Urinary bladder (tissue), 4 donors: ENCODE measurements at places on chromosomes 11 and 22.

DNA sequence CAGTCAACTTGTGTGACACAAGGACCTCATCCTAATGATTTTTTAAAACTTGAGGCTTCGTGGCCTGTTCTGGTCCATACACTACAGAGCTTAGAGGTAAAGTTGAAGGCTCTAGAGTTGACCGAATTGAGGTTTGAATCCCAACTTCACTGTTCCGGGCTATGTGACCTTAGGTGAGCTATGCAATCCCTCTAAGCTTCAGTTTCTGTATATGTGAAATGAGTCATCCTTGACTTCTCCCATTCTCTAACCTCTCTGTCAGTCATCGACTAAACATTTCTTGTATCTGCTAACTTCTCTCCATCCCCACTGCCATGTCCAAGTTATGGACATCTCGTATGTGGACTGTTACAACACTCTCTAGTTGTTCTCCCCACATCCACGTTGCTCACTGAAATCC is 178.2 kb upstream of the TMEM45B start:
- DNase-seq, result no peak

GRCh38 chr11:114896594-114896993 is 218.3 kb downstream of the NXPE2 start:
- DNase-seq, result no peak

DNA sequence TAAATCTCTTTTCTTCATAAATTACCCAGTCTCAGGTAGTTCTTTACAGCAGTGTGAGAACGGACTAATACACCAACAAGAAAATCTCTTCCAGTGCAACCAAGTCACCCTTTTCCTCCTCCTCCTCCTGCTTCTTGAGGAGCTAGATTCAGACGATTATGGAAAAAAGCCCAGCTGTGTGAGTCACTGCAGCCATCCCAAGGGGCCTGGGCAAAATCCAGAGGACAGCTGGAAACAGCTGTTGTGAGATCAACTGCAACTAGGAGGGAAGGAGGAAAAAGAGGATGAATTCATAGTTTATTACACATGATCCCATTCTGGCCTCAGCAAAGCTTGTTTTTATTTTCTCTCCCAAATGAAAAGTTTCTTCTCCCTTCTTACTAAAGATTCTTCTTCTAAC is 32.9 kb downstream of the RBFOX2 start:
- DNase-seq, result peak; percentile 79

DNA sequence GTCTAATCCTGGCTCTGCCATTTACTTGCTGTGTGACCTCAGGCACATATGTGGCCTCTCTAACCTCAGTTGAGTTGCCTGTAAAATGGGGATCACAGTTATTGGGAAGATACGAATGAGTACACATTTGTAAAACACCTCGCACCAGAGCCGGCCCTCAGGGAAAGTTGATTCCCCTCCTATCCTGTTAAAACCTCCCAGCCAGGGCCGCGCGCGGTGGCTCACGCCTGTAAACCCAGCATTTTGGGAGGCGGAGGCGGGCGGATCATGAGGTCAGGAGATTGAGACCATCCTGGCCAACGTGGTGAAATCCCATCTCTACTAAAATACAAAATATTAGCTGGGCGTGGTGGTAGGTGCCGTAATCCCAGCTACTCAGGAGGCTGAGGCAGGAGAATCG is 7.8 kb upstream of the MYBPC3 start:
- no peak for DNase-seq

GRCh38 chr11:58613228-58613627 is 9.2 kb upstream of the CNTF start:
- DNase-seq, result no peak

- no peak for DNase-seq
These were observed 13.6 kb upstream of the RFPL2 start for GRCh38 chr22:32218470-32218869.

- DNase-seq, result no peak
These were observed 12.4 kb upstream of the SCARF2 start for GRCh38 chr22:20449819-20450550.

DNA sequence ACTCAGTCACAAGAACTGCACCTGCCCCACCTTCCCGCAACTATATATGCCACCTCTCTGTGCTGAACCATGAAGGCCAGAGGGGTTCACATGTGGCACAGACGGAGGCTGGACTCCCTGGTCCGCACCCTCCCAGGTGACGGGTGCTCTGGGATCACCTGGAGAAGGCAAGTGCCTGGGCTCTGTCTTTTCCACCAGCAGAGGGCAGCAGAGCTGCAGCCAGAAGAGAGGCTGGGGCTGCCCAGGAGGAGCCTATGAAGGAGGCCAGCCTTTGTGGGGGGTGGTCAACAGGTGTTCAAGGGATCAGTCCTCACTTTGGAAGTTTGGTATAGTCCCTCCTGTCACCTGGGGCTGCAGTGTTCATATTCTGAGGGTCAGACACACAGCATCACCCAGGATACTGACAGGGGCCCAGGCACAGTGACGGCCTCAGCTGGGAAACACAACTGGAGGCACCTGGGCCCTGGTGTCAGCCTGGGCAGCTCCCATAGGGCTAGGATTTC is 39.2 kb upstream of the IGLL5 start:
- DNase-seq, result no peak

- no peak for DNase-seq
These were observed 46.4 kb downstream of the GAB4 start for GRCh38 chr22:16961477-16962186.

GRCh38 chr11:36109850-36110606 is 166.2 kb downstream of the LDLRAD3 start:
- no peak for DNase-seq

DNA sequence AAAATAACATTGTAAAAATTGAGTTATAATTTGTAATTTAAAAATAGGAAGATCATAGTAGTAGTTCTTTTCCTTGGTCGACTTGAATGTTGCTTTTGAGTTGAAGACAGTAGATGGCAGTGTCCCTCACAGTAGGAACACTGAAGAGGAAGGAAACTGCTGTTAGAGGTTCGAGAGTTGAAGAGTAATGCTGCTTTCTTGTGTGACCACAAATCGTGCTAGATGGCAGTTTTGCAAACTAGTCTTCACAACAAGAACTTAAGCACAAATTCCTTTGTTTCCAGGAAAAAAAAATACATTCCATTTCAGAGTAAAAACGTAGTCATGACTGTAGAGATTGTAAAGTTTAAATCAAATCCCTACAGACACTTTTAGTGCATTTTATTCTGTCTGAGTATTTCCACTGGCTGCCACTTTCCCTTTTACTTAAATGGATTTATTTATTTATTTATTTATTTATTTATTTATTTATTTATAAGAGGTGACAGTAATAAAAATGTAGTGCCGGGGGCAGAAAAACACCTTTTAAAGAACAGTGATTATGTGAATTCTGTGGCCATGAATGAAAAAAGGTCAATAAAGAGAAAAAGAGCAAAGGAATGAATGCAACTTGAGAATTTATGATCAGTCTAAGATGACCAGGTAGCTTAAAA is 54.6 kb downstream of the SPECC1L start:
- no peak for DNase-seq

DNA sequence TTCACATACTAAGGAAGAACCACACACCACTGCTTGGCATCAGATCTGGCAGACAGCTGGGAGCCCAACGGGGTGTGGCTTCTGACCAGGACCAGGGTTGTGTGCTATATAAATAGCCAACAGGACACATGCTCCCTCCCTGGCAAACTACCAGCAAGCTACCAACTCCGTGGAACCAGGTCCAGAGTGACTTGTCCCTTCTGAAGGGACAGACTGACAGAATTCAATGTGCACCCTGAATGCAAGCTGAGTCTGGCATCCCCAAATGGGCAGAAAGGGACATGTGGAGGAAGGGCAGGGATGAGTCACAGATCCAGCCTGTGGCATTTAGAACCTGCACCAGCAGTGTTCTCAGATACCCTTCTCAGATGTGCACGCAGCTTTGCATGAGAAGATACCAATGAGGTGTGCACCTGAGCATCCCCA is 92.9 kb downstream of the MICAL3 start:
- no peak for DNase-seq

- no peak for DNase-seq
These were observed 312.9 kb upstream of the CCDC90B start for GRCh38 chr11:83599066-83599465.

GRCh38 chr11:93169950-93170561 is 27.7 kb downstream of the SLC36A4 start:
- no peak for DNase-seq

DNA sequence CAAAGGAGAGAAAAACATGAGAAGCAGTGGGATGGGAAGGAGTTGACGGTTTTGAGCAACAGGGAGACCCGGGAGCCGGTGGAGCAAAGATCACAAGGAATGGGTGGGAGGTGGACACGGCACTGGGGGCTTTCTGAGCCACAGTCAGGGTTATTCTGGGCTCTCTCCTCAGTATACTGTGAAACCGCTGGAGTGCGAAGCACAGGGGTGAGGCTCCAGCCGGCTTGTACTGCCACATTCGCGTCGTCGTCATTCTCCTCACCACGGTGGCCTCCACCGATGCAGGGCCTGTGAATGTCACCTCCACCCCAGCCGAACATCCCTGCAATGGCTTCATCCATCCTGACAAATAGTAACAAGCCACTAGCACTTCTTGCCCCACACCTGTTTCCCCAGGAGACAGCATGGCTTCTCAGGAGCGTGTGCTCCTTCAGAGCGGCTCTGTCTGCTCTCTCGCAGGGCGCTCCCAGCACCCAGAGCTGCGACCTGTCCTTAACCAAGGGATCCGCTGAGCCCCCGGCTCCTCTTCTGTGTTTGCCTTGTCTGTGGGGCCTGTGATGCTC is 1165.3 kb downstream of the TBC1D22A start:
- DNase-seq, result no peak

GRCh38 chr11:113457784-113458183 is 17.4 kb downstream of the DRD2 start:
- DNase-seq, result no peak

DNA sequence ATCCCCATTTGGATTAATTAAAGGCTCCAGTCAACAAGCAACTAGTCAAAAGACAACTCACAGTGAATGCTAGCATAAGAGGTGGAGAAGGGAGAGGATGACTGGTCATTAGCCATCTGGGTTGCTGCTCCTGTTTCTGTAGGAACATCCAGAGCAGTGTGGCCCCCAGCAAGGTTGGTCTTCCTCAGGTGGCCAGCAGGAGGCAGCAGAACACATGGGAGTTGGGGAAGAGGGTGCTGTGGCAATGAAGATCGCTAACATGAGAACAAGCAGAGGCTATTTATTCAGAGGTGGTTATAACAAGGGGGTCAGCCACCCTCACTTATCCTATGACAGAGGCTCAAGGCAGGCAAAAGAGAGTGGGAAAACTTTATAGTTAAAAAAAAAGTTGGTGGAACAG is 21.3 kb downstream of the IZUMO1R start:
- no peak for DNase-seq

DNA sequence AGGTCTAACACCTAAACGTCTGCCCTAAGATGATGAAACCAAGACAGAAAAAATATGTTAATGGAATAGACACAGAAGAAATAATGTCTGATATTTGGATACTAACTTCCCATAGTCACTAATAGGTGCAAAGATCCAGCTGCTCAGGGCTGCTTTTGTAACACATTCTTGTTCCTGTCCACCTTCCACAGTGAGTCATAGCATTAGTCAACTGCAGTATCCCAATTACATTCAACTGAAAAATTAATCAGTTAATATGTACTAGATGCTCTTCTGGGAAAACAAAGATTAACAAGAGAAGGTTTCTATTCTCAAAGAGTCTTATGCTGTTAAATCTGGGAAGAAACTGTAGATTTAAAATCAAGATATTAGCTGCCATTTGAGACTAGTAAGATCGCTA is 47.6 kb downstream of the HEPHL1 start:
- no peak for DNase-seq

- no peak for DNase-seq
These were observed 1.2 kb upstream of the PLA2G3 start for GRCh38 chr22:31141551-31141950.

- peak; percentile 50 for DNase-seq
These were observed 38.7 kb upstream of the LINC01488 start for GRCh38 chr11:69442807-69443137.

DNA sequence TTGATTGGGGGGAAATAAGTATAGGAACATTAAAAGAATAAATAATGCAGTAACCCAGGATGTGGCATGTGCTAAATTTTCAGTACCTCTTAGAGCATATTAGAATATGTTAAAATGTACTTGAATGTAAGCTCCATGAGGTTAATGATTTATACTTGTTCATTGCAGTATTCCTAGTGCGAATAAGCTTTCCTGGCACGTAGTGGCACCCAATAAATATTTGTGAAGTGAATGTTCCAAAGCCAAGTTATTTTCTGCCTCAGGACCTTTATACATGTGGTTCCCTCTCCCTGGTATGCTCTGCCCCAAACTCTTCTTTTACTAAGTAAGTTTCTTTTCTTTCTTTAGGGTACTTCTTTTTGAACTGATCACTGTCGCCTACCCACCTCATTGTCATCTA is 118.8 kb downstream of the DBX1 start:
- DNase-seq, result no peak

DNA sequence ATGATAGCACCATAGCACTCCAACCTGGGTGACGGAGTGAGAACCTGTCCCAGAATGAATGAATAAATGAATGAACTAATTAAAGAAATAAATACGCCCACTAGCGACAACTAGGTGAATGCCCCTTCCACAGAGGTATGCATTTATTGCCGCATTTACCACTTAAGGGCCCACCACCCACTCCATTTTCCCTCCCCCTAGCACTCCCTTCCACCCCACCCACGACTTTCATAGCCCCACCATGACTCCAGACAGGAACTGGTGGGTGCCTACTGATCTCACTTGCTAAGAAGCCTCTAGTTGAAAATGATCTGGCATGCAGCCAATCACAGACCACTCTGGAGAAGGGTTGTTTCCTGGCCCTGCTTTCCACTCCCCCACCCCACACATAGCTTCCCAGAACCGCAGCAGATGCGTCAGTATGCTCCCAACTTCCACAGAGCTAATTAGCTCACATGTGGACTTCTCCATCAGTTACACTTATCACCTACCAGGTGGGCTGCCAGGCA is 167.6 kb downstream of the WT1 start:
- DNase-seq, result no peak

DNA sequence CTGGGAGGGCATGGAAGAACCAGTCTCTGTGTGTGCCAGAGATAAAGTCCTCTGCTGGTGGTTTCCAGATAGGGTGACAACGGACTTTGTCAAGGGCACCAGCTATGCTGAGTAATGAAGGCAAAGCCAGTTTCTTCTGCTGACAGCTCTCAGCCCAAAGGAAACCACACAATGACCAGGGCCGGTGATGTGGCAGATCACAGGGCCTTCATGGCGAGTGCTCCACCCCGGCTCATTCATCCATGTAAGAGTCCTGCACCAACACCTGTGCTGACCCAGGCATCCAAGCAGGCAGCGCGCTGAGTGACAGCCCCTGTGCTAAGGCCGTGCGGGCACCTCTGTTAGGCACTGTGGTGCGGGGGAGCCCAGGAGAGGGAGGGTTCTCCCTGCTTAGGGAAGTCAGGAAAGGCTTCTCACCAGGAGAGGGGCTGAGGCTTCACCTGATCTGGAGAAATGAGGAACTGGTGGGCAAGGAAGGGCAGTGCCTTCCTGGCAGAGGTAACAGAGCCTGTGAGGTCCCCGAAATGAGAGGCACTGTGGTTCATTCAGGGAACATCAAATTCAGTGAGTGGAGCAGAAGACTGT is 33.8 kb downstream of the TP53I11 start:
- no peak for DNase-seq

DNA sequence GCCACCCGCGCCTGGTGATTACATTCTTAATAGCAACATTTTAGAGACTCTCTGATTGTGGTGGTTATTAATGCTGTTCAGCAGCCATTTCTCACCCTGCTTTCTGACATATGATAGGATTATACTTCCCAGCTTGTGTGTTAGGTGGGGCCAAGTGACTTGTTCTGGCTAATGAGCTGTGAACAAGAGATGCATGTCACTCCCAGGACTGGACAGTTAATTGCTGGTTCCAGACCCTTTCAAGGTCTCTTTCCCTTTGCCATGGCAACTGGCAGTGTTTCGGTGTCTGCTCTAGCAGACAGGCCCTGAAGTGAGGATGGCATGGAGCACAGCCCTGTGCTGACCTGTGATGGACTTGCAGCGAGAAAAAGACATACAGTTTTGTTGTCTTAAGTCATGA is 8.9 kb upstream of the PTPRJ start:
- DNase-seq, result no peak
